ENCODE measurements at places on chromosomes 1 and 21. TPM values are rescaled to one million over a fixed set of nuclear protein-coding genes. Genes with fewer than 3 reads are reported as not detected.

GRCh38 chr1:180231506-180231921 lies 1.4 kb downstream of the LHX4 start:
- H3K4me1 ChIP-seq, result peaks cover 9% of the 10 kb centered on the region
- peaks cover 62% of the 10 kb centered on the region for H3K27me3 ChIP-seq
- no peaks in the 10 kb centered on the region for H3K36me3 ChIP-seq
- H3K27ac ChIP-seq, result no peak overlapping the region
- peak; percentile 38 for DNase-seq

GRCh38 chr21:46028573-46029091 lies 47.1 kb downstream of the COL6A1 start:
- DNase-seq, result peak; percentile 84
- H3K36me3 ChIP-seq, result no peaks in the 10 kb centered on the region
- peak overlapping the region; percentile 82 for H3K27ac ChIP-seq

SNX27 gene
- total RNA-seq, result 38.1 TPM

GRCh38 chr1:174556392-174556791 lies 108.6 kb downstream of the GPR52 start:
- no peaks in the 10 kb centered on the region for H3K36me3 ChIP-seq
- no peaks in the 10 kb centered on the region for H3K4me1 ChIP-seq
- H3K27me3 ChIP-seq, result no peaks in the 10 kb centered on the region

- H3K27ac ChIP-seq, result no peak overlapping the region
Observed at GRCh38 chr1:11485191-11485590, 6.2 kb downstream of the DISP3 start.

CNTN2 gene
- total RNA-seq, result not detected

DNA sequence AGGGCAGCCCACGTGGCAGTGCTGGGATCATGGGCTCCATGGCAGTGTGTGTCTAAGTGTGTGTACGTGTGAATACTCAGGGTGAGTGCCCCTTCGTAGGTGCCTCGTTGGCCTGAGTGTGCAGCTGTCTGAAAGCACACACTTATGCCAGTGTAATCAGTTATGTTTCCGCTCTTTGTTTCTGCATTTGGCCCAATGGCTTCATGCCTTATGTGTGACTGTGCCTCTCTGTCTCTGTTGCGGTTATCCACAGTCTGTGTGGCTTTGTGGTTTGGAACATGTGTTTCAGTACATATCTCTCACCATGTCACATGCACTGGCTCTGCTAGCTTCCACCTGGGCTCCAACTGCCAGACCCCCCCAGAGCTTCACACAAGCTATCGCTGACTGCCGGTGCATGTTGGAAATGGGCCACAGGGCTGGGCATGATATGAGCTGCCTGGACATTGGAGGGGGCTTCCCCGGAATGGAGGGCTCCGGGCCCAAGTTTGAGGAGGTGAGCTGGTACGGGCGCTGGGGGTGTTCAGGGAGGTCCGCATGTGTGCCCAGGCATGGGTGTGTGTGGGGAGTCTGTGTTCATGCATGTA lies 70.3 kb upstream of the TINAGL1 start:
- no peak overlapping the region for H3K27ac ChIP-seq
- H3K36me3 ChIP-seq, result no peaks in the 10 kb centered on the region
- H3K4me3 ChIP-seq, result no peak overlapping the region
- peak; percentile 68 for DNase-seq
